ENCODE measurements at places on chromosomes 13 and 19. TPM values are rescaled to one million over a fixed set of nuclear protein-coding genes. Genes with fewer than 3 reads are reported as not detected.

- H3K27me3 ChIP-seq = no peaks in the 10 kb centered on the region
- H3K4me3 ChIP-seq = no peak overlapping the region
- H3K36me3 ChIP-seq = no peaks in the 10 kb centered on the region
- no peaks in the 10 kb centered on the region for H3K4me1 ChIP-seq
- DNase-seq = no peak
These were observed 441.4 kb downstream of the SLITRK5 start for GRCh38 chr13:88112526-88112925.

GRCh38 chr13:44112700-44113329 is 233.1 kb downstream of the LACC1 start:
- no peaks in the 10 kb centered on the region for H3K4me1 ChIP-seq
- no peak for DNase-seq
- H3K4me3 ChIP-seq = no peak overlapping the region
- no peaks in the 10 kb centered on the region for H3K27me3 ChIP-seq
- no peaks in the 10 kb centered on the region for H3K36me3 ChIP-seq
- no peak overlapping the region for H3K27ac ChIP-seq

- H3K4me3 ChIP-seq = no peak overlapping the region
- DNase-seq = peak; percentile 29
- no peaks in the 10 kb centered on the region for H3K36me3 ChIP-seq
- no peaks in the 10 kb centered on the region for H3K27me3 ChIP-seq
- peak overlapping the region; percentile 49 for H3K27ac ChIP-seq
- H3K4me1 ChIP-seq = no peaks in the 10 kb centered on the region
These were observed 17.7 kb downstream of the MAG start for GRCh38 chr19:35309481-35310279.

DNA sequence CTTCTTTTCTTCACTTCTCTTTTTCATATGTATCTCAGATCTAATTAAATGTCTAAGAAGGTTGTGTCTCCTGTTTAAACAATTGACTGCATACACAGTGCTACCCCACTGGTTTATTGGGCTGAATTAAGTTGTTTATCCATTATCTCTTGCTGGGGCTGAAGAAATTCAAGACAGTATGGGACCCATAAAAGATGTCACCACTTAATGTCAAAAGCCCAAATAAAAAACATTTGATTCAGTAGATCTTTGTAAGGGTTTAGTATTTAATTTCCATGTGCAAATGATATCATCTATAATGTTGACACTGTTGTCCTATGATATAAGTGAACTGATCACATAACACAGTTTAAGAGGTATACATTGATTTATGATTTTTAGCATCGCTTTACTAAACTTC is 1431.9 kb upstream of the PCDH20 start:
- H3K27me3 ChIP-seq = no peaks in the 10 kb centered on the region
- no peak overlapping the region for H3K27ac ChIP-seq
- H3K36me3 ChIP-seq = no peaks in the 10 kb centered on the region
- no peaks in the 10 kb centered on the region for H3K4me1 ChIP-seq

DNA sequence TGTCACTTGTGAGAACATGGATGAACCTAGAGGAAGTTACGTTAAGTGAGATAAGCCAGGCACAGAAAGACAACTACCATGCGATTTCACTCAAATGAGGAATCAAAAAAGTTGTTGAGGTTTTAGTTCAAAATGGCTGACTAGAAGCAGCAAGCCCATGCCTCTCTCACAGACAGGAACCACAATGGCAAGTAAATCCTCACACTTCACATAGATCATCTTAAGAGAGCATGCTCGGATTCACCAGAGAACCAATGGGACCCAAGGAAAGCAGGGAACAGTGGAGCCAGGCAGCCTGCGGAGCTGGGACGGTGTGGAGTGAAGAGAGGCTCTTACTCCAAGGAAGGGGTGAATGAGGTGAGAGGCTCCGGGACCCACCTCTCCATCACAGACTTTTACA is 581.0 kb downstream of the UQCRFS1 start:
- H3K27me3 ChIP-seq = no peaks in the 10 kb centered on the region
- no peak for DNase-seq
- no peaks in the 10 kb centered on the region for H3K4me1 ChIP-seq
- no peaks in the 10 kb centered on the region for H3K36me3 ChIP-seq
- no peak overlapping the region for H3K4me3 ChIP-seq
- no peak overlapping the region for H3K27ac ChIP-seq

- peak overlapping the region; percentile 74 for H3K27ac ChIP-seq
- no peaks in the 10 kb centered on the region for H3K36me3 ChIP-seq
- no peaks in the 10 kb centered on the region for H3K27me3 ChIP-seq
These were observed 2.0 kb downstream of the ELF1 start for GRCh38 chr13:41017159-41017558.

- no peaks in the 10 kb centered on the region for H3K4me1 ChIP-seq
- H3K27me3 ChIP-seq = no peaks in the 10 kb centered on the region
- no peak overlapping the region for H3K4me3 ChIP-seq
- no peak overlapping the region for H3K27ac ChIP-seq
These were observed 183.5 kb downstream of the LIG4 start for GRCh38 chr13:108031865-108032264.

- H3K27ac ChIP-seq = peak overlapping the region; percentile 84
- no peak for DNase-seq
- H3K4me1 ChIP-seq = peaks cover 4% of the 10 kb centered on the region
- H3K36me3 ChIP-seq = no peaks in the 10 kb centered on the region
- H3K27me3 ChIP-seq = no peaks in the 10 kb centered on the region
These were observed 458.3 kb downstream of the COG6 start for GRCh38 chr13:40113643-40114304.

DNA sequence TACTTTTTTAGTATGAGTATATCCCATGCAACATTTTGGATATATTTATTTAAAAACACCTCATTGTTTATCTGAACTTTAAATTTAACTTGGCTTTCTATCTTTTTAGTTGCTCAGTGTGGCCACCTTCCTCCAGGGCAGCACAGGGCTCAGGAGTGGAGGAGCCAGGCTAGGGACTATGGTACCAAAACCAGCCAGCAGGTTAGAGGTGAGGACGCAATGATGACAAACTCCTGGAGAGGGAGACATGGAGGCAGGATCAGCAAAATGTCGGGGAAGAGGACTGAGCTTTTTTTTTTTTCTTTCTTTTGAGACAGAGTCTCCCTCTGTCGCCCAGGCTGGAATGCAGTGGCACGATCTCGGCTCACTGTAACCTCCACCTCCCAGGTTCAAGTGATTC is 29.6 kb upstream of the CALM3 start:
- H3K27ac ChIP-seq = no peak overlapping the region
- no peaks in the 10 kb centered on the region for H3K4me1 ChIP-seq
- H3K27me3 ChIP-seq = no peaks in the 10 kb centered on the region
- H3K36me3 ChIP-seq = no peaks in the 10 kb centered on the region

GRCh38 chr19:48176226-48176625 is 5.7 kb downstream of the ZSWIM9 start:
- no peak overlapping the region for H3K27ac ChIP-seq
- no peak for DNase-seq
- no peaks in the 10 kb centered on the region for H3K4me1 ChIP-seq
- no peaks in the 10 kb centered on the region for H3K36me3 ChIP-seq

- DNase-seq = peak; percentile 52
- H3K4me3 ChIP-seq = no peak within 1 kb of the TSS
- H3K27me3 ChIP-seq = no peaks in the 10 kb centered on the region
- H3K36me3 ChIP-seq = no peaks in the 10 kb centered on the region
These were observed at the start of gene CYP4F3 for GRCh38 chr19:15640294-15640903. CYP4F3 (plus strand) TSS chr19:15640897; CDS start chr19:15641416, 519 bp downstream.

- H3K36me3 ChIP-seq = no peaks in the 10 kb centered on the region
- H3K27ac ChIP-seq = no peak overlapping the region
- H3K27me3 ChIP-seq = no peaks in the 10 kb centered on the region
- H3K4me3 ChIP-seq = no peak overlapping the region
- no peaks in the 10 kb centered on the region for H3K4me1 ChIP-seq
These were observed 564.1 kb downstream of the PCDH9 start for GRCh38 chr13:66665991-66666390.

- no peaks in the 10 kb centered on the region for H3K4me1 ChIP-seq
- no peaks in the 10 kb centered on the region for H3K27me3 ChIP-seq
- no peaks in the 10 kb centered on the region for H3K36me3 ChIP-seq
- peak overlapping the region; percentile 88 for H3K4me3 ChIP-seq
- peak overlapping the region; percentile 96 for H3K27ac ChIP-seq
These were observed 11.4 kb downstream of the RTN2 start for GRCh38 chr19:45485305-45486077.

GRCh38 chr13:42354241-42355091 is 82.5 kb downstream of the AKAP11 start:
- no peaks in the 10 kb centered on the region for H3K27me3 ChIP-seq
- no peaks in the 10 kb centered on the region for H3K4me1 ChIP-seq
- H3K27ac ChIP-seq = no peak overlapping the region

- no peak overlapping the region for H3K4me3 ChIP-seq
- no peaks in the 10 kb centered on the region for H3K36me3 ChIP-seq
- no peak for DNase-seq
These were observed 833.0 kb downstream of the DACH1 start for GRCh38 chr13:71034018-71034417.

DNA sequence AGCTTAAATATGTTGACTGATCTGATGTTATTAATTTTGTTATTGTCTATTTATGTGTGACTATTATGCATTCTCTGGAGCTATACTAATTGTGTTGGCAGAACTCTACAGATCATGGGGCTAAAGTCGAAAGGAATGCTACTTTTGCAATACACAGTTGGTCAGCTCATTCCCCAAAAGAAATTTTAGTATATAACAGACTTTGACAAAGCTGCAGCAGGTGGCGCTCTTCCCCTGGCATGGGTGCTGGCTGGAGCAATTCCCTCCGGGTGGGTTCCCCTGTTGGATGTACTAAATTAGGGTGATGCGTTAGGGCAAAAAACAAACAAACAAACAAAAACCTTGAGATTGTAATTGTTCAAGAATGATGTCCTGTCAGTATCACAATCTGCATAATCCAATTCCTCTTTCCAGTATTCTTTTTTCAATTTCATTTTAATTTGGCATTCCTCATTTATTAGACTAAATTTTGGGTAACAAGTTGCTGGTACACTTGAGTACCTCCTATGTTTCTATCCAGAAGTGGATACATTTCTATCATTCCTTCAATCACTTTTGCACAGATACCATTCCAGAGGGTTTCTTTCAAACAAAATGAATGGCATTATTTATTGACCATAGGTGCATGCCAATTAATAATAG is 322.8 kb upstream of the EDNRB start:
- DNase-seq = no peak
- no peak overlapping the region for H3K4me3 ChIP-seq
- H3K27me3 ChIP-seq = no peaks in the 10 kb centered on the region
- H3K36me3 ChIP-seq = no peaks in the 10 kb centered on the region
- H3K4me1 ChIP-seq = no peaks in the 10 kb centered on the region

GRCh38 chr13:80012251-80012650 is 328.7 kb downstream of the SPRY2 start:
- no peaks in the 10 kb centered on the region for H3K27me3 ChIP-seq
- no peak for DNase-seq
- no peak overlapping the region for H3K4me3 ChIP-seq

GRCh38 chr13:111373486-111373885 is 53.0 kb downstream of the TEX29 start:
- H3K27me3 ChIP-seq = no peaks in the 10 kb centered on the region
- no peak overlapping the region for H3K27ac ChIP-seq
- DNase-seq = no peak
- H3K36me3 ChIP-seq = no peaks in the 10 kb centered on the region
- H3K4me1 ChIP-seq = no peaks in the 10 kb centered on the region
- H3K4me3 ChIP-seq = no peak overlapping the region

GRCh38 chr13:48833412-48833811 is 142.3 kb upstream of the FNDC3A start:
- H3K27ac ChIP-seq = no peak overlapping the region
- DNase-seq = no peak
- H3K27me3 ChIP-seq = no peaks in the 10 kb centered on the region

GRCh38 chr13:66689037-66689619 is 541.0 kb downstream of the PCDH9 start:
- no peaks in the 10 kb centered on the region for H3K36me3 ChIP-seq
- no peak overlapping the region for H3K27ac ChIP-seq
- no peak overlapping the region for H3K4me3 ChIP-seq
- DNase-seq = no peak

GRCh38 chr19:17021328-17021727 is 5.3 kb downstream of the CPAMD8 start:
- H3K36me3 ChIP-seq = no peaks in the 10 kb centered on the region
- no peak overlapping the region for H3K4me3 ChIP-seq
- no peak for DNase-seq
- H3K4me1 ChIP-seq = no peaks in the 10 kb centered on the region

- no peak overlapping the region for H3K27ac ChIP-seq
- DNase-seq = no peak
- H3K4me3 ChIP-seq = no peak overlapping the region
- no peaks in the 10 kb centered on the region for H3K36me3 ChIP-seq
- no peaks in the 10 kb centered on the region for H3K27me3 ChIP-seq
These were observed 27.3 kb downstream of the TMEM255B start for GRCh38 chr13:113786262-113786841.

- no peaks in the 10 kb centered on the region for H3K36me3 ChIP-seq
- H3K27me3 ChIP-seq = no peaks in the 10 kb centered on the region
- H3K4me1 ChIP-seq = no peaks in the 10 kb centered on the region
- DNase-seq = no peak
- H3K27ac ChIP-seq = no peak overlapping the region
These were observed 7.3 kb downstream of the ADGRL1 start for GRCh38 chr19:14198384-14199376.

DNA sequence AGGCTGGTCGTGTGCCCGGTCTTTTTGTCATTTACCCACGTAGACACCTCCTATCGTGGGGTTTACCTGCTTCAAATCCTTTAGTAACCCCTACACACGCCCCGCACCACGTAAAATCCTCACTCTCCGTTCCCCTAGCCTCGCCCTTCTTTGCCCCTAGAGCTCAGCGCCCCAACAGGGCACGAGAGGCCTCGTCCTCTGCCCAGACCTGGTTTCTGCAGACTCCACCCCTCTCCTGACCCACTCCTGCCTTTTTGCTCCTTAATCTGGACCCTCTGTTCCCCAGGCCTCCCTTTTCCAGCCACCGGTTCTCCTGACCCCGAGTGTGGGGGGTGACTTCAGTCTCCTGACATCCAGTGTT is 412 bp downstream of the ZNF528 start:
- H3K36me3 ChIP-seq = no peaks in the 10 kb centered on the region
- no peak for DNase-seq
- peak overlapping the region; percentile 54 for H3K4me3 ChIP-seq
- peak overlapping the region; percentile 29 for H3K27ac ChIP-seq
- no peaks in the 10 kb centered on the region for H3K27me3 ChIP-seq
- H3K4me1 ChIP-seq = no peaks in the 10 kb centered on the region

PEAK3 gene
- not detected for total RNA-seq

SIGLEC10 gene
- total RNA-seq = 0.26 TPM

ZNF529 gene
- 44.5 TPM for total RNA-seq

PPP1R13L gene
- total RNA-seq = 30.2 TPM

SCGB2B2 gene
- total RNA-seq = not detected

LSM14A gene
- 57.1 TPM for total RNA-seq

LILRB1 gene
- total RNA-seq = 1.2 TPM

MCF2L gene
- total RNA-seq = 88.4 TPM

RNF225 gene
- not detected for total RNA-seq

APOC1 gene
- total RNA-seq = 7.4 TPM

BRME1 gene
- total RNA-seq = not detected

PCDH20 gene
- total RNA-seq = 24.9 TPM

RFPL4AL1 gene
- not detected for total RNA-seq

SLC5A5 gene
- not detected for total RNA-seq

ELSPBP1 gene
- total RNA-seq = not detected

LIM2 gene
- not detected for total RNA-seq

LGI4 gene
- 44.4 TPM for total RNA-seq

LAIR1 gene
- 11.3 TPM for total RNA-seq

LILRB5 gene
- total RNA-seq = 3.7 TPM

C19orf73 gene
- total RNA-seq = not detected
